ENCODE measurements at places on chromosomes 2 and 18. TPM values are rescaled to one million over a fixed set of nuclear protein-coding genes. Genes with fewer than 3 reads are reported as not detected.

Gene ANKRD30B
- not detected for total RNA-seq

Gene FSIP2
- 0.03 TPM for total RNA-seq

Gene PUM2
- total RNA-seq = 85.6 TPM

DNA sequence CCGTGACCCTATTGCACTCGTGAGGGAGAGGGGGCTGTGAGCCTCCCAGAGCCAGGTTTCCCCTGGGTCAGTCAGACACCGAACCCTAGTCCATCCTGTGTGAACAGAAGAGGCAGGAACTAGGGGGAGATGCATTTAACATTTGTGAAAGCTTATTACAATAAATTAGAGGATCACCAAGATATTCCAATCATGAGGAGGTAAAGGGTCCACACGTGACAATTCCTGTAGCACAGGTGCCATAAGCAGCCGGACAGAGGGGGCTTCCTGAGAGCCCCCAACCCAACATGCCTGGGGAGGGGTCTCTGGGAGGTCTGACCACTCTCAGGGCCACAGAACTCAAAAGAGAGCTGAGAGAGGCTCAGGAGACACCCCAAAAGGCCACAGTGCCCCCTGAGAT is 93.3 kb downstream of the KCNF1 start:
- no peaks in the 10 kb centered on the region for H3K36me3 ChIP-seq
- no peak overlapping the region for H3K27ac ChIP-seq
- no peak for DNase-seq
- H3K4me1 ChIP-seq = no peaks in the 10 kb centered on the region
- H3K27me3 ChIP-seq = no peaks in the 10 kb centered on the region

GRCh38 chr2:223744580-223744979 is 92.8 kb downstream of the AP1S3 start:
- no peak overlapping the region for H3K27ac ChIP-seq
- no peak for DNase-seq
- no peak overlapping the region for H3K4me3 ChIP-seq

Measured in Panc1 (cell line).